ENCODE measurements at places on chromosomes 5 and 9.

- no peak for DNase-seq
Observed at GRCh38 chr5:26329562-26330189, 708.7 kb downstream of the CDH9 start.

GRCh38 chr9:19030899-19031298 is 2.1 kb downstream of the SAXO1 start:
- DNase-seq, result no peak

GRCh38 chr5:96837303-96837702 is 29.6 kb upstream of the ERAP1 start:
- no peak for DNase-seq

- no peak for DNase-seq
Observed at GRCh38 chr9:125415583-125416460, 154.2 kb downstream of the GAPVD1 start.

DNA sequence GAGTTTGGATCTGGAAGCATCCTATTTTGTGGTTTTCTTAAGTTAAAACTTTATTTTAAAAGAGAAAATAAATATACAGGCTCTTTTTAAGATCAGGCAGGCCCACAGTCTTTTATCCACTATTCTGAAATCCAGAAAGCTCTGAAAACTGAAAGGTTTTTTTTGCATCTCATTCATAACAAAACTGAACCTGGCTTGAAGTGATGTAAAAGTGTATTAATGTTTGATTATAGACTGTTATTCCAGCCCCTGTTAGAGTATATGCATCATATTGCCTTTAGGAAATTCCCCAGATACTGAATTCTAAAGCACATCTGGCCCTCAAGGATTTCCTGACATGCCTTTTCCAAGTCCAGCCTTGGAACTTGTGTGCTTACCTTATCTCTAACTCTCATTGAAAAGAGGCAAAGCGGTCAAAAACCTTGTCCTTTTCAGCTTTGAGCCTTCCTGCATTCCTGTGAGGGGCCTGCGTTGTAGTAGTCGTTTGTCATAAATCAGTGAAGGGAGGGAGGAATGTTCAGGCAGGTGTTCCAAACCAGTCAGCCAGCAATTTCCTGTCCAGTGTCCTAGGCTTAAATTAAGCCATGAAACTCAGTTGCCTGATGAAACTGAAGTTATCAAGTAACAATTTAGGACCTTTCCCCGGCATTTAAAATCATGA is 110.4 kb downstream of the TLE4 start:
- DNase-seq, result no peak
